Keratinocyte (primary cell): ENCODE measurements at places on chromosomes 4 and X. TPM values are rescaled to one million over a fixed set of nuclear protein-coding genes. Genes with fewer than 3 reads are reported as not detected.
A peak's percentile ranks its signal among the peaks of the same experiment; 100 is the strongest.

Gene SSX7
- not detected in 3 replicates for polyA plus RNA-seq

Gene UGT2B15
- not detected in 3 replicates for polyA plus RNA-seq

Gene NOX1
- polyA plus RNA-seq = not detected in 3 replicates

Gene FAM53A
- 0.50 to 0.99 TPM (median 0.75 TPM) in 3 replicates for polyA plus RNA-seq

GRCh38 chr4:37909332-37910090 is 18.6 kb downstream of the TBC1D1 start:
- DNase-seq = no peak

- DNase-seq = peak; percentile 21
Observed at GRCh38 chr4:151260526-151260925, 16.4 kb upstream of the PRSS48 start.

GRCh38 chrX:68694435-68695205 is 47.2 kb downstream of the STARD8 start:
- no peak for DNase-seq
